Melanocyte of skin (primary cell): ENCODE measurements at places on chromosomes 2 and 18. TPM values are rescaled to one million over a fixed set of nuclear protein-coding genes. Genes with fewer than 3 reads are reported as not detected.

LRP2 gene
- total RNA-seq: under 0.01 and 0.15 TPM in 2 replicates

AP1S3 gene
- 8.9 and 11.6 TPM in 2 replicates for total RNA-seq

HRH4 gene
- total RNA-seq: under 0.01 and 0.15 TPM in 2 replicates

STAT4 gene
- total RNA-seq: 0.46 and 0.67 TPM in 2 replicates

CABYR gene
- 1.0 and 3.3 TPM in 2 replicates for total RNA-seq

LHCGR gene
- under 0.01 TPM in 1 of 2 replicates, not detected in the other for total RNA-seq

ALKAL2 gene
- total RNA-seq: not detected in 2 replicates

TCF23 gene
- not detected in 2 replicates for total RNA-seq

KIF1A gene
- 0.15 and 0.33 TPM in 2 replicates for total RNA-seq

INHBB gene
- total RNA-seq: not detected in 2 replicates

UGT1A10 gene
- not detected in 2 replicates for total RNA-seq

PJVK gene
- 1.3 and 1.7 TPM in 2 replicates for total RNA-seq

ITGAV gene
- 68.9 and 77.9 TPM in 2 replicates for total RNA-seq

GALNT3 gene
- total RNA-seq: 44.0 and 45.2 TPM in 2 replicates

POTEI gene
- total RNA-seq: not detected in 2 replicates

PREB gene
- 56.8 and 68.7 TPM in 2 replicates for total RNA-seq

POTEF gene
- not detected in 2 replicates for total RNA-seq

NHEJ1 gene
- total RNA-seq: 29.6 and 30.4 TPM in 2 replicates

IL36B gene
- total RNA-seq: not detected in 2 replicates

TLX2 gene
- total RNA-seq: not detected in 2 replicates

TIMM21 gene
- total RNA-seq: 14.1 and 23.6 TPM in 2 replicates

SLC9A2 gene
- not detected in 2 replicates for total RNA-seq

RPRD1A gene
- 40.6 and 53.1 TPM in 2 replicates for total RNA-seq

ANKRD30B gene
- 0.67 and 1.2 TPM in 2 replicates for total RNA-seq

B3GNT7 gene
- total RNA-seq: under 0.01 and 0.36 TPM in 2 replicates

MAPRE2 gene
- total RNA-seq: 16.5 and 29.4 TPM in 2 replicates

FBXO48 gene
- total RNA-seq: 0.67 and 0.77 TPM in 2 replicates

MEP1B gene
- total RNA-seq: not detected in 2 replicates

RPIA gene
- 11.0 and 13.4 TPM in 2 replicates for total RNA-seq

CTNNA2 gene
- under 0.01 and 0.31 TPM in 2 replicates for total RNA-seq

SMAD7 gene
- 5.2 and 13.8 TPM in 2 replicates for total RNA-seq

ST8SIA5 gene
- under 0.01 and 0.34 TPM in 2 replicates for total RNA-seq

CLEC4F gene
- not detected in 2 replicates for total RNA-seq

CD8B2 gene
- not detected in 2 replicates for total RNA-seq

GPR45 gene
- total RNA-seq: not detected in 2 replicates

RESP18 gene
- total RNA-seq: not detected in 2 replicates

POLR1B gene
- total RNA-seq: 32.3 and 44.7 TPM in 2 replicates

CCDC121 gene
- 1.1 and 1.3 TPM in 2 replicates for total RNA-seq

IL18R1 gene
- total RNA-seq: 0.33 TPM in 1 of 2 replicates, not detected in the other

ATG9A gene
- total RNA-seq: 63.6 and 84.1 TPM in 2 replicates

CCDC74B gene
- 1.8 and 4.1 TPM in 2 replicates for total RNA-seq

OXER1 gene
- 0.34 TPM in 1 of 2 replicates, not detected in the other for total RNA-seq

ARHGEF4 gene
- 3.6 and 3.8 TPM in 2 replicates for total RNA-seq

CCL20 gene
- total RNA-seq: 0.33 and 0.77 TPM in 2 replicates

PROM2 gene
- 0.34 and 0.36 TPM in 2 replicates for total RNA-seq

TSPYL6 gene
- total RNA-seq: not detected in 2 replicates

ESPNL gene
- not detected in 2 replicates for total RNA-seq
